ENCODE measurements at places on chromosomes 6 and 20.

DNA sequence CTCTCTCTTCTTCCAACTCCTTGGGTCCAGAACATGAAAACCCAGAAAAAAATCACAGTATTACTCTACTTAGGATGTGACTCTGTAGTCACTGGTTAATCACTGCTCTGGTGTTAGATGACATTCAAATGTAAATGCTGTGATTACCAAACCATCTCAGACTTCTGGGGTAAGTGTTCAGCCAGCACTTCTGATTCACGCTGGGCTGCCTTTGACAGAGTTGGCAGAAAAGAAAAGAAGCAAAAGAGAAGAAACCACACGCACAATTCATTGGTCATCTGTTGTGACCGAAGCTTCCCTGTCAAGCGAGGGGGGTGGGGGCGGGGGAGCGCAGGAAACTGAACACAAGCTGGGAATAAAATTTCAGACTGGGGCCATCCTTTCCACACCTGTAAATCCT, 82.7 kb downstream of the PSMG4 start:
- DNase-seq, result peak; percentile 73

- no peak for DNase-seq
Measured at GRCh38 chr20:51236421-51236820, 213.5 kb upstream of the KCNG1 start.

GRCh38 chr20:853406-853996, 20.0 kb downstream of the FAM110A start:
- DNase-seq, result no peak

DNA sequence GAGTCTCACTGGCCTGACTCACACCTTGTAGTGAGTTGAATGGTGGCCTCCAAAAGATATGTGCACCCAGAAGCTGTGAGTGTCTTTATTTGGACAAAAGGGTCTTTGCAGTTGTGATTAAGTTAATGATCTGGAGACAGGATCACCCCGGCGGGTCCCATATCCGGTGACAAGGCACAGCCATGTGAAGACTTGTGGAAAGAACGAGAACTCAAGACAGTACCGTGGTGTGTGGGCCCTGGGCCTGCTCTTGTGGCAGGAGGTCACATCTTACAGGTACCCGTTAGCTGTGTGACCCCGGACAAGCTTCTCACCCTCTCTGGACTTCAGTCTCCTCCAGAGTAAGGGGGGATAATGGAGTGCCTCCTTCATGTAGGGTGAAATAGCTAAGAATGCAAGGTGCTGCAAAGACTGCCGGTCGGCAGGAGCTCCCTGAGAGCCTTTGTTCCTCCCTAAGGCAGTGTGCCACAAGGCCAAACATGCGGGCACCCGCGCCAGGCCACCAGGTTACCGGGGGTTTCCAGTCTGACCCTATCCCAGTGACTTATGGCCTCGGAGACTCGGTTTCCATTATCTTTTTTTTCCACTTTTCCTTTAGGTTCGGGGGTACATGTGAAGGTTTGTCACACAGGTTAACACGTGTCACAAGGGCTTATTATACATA, 39.2 kb downstream of the CDH4 start:
- no peak for DNase-seq

GRCh38 chr6:110841266-110841665, 26.0 kb upstream of the CDK19 start:
- no peak for DNase-seq

DNA sequence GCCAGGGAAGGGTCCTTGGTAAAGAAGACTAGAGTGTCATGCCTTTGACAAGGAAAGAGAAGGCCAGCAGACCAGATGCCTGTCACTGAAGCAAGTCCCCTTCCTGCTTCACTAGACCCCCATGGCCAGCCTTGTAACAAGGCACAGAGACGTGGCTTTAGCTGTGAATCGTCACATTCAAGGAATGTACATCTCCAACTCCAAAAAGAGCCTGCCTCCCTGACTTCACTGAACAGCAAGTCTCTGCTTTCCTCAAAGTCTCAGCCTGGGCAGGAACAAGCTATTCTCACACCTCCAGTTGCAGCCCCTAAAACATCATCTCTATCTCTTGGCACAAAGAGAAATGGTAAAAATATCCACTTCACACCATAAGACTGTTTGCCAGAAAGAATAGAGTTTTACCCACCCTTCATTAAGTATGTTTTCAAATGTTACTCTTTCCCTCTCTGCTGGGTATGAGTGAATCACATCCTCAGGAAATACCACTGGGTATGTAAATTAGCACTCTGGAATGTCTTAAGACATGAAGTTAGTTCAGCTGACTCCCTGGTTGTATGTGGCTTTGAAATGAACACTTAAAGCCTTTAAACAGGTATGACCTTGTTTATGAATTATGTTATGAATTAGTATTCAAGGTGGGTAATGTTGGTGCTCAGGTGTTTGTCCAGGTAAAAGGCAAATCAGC, 46.4 kb upstream of the NT5E start:
- no peak for DNase-seq

GRCh38 chr20:50122763-50123162, 9.8 kb upstream of the UBE2V1 start:
- no peak for DNase-seq

GRCh38 chr6:95228636-95229035, 348.7 kb upstream of the MANEA start:
- no peak for DNase-seq

GRCh38 chr6:132650429-132650828, 8.6 kb downstream of the TAAR1 start:
- DNase-seq, result no peak

- peak; percentile 88 for DNase-seq
Measured at GRCh38 chr6:41683523-41684310, 45.4 kb downstream of the MDFI start.

DNA sequence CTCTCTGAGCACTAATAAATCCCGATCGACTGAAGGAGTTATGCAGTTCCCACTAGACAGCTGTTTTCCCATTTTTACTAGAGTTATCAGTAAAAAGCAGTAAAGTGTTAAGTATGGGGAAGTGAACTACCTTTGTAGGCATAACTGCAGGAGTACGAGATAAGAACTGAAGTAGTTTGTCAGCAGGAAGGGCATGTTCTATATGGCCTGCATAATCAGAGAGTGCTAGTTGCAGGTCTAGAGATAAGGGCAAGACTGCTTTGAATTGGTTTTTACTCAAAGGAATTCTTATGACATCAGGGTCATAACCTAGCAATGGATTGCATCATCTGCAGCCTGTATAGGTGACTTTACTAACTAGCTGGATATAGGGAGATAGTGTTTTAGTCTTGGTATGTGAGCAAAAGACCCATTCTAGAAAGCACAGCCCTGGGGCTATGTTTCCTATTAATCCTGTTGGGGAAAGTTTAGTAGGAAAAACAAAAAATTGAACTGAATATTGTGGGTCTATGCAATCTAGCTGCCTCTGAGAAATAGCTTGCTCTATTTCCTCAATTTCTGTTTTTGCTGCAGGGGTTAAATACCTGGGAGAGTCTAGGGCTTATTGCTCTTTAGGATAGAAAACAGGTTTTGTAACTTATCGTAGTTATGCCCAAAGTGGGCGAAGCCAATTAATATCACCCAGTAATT, 22.6 kb upstream of the CRISP1 start:
- no peak for DNase-seq

DNA sequence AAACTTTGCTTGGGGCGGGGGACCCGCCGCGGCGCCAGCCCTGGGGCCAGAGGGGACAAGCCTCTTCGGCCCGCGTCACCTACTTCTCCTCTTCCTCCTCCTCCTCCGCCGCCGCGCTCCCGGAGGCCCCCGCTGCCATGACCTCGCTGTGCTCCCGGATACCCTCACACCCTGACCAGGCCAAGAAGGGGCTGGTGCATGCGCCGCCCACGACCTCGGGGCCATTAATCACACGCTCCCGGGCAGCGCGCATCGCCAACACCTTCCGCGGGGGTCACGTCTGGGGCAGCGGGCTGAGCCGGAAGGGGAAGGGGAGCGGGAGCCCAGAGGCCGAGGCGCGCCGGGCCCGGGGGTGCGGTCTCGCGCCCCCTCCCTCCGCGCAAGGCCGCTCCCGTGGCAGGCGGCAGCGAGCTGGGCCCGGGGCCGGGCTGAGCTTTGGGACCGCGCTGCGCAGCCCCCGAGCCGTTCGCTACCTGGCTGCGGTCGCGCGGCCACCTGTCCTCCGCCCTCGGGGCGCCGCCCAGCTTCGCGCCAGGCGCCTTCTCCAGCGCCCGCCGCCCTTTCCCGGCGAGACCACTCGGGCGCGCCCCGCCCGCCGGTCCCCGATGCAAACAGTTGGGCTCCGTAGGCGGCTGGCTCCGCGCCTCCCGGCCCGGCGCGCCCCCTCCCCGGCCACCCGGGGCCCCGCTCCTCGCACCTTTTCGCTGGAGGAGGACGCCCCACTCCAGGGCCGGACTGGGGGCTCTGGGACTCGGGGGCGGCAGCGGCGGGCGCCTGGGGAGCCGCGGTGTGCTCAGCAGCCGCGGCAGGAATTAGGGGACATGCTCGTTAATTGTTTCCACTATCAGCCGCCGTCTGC, 575 bp upstream of the CNR1 start:
- peak; percentile 37 for DNase-seq

DNA sequence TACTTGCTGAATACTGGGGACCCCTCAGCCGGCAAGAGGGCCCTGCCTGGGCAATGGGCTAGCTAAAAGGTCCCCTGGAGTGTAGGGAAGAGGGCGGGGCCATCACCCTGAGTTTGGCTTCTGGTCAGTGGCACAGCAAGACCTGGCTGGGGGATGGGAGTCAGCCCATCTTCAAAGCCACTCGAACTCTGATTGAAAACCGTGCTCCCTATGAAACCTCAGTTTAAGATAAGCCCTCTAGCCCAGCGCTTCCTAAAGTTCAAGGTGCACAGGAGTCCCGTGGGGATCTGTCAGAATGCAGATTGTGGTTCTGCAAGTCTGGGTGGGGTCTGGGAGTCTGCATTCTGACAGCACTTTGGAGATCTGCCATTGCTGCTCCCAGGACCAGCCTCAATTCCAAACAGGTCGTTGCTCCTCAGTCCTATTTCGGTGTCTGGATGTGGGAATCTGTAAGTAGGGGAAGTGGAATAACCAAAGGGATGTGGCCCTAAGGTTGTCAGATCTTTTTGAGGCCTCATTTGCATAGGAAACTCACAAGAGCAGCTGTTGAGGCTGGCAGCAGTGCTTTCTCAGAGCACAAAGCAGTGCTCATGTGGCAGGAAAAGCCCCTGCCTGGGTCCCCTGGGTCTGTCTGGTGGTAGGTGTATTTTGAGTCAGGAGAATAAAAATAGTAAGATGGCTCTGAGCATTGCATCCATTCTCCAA, 85.3 kb upstream of the SCP2D1 start:
- DNase-seq, result no peak

GRCh38 chr20:34986311-34987287, 30.9 kb downstream of the MYH7B start:
- DNase-seq, result no peak

DNA sequence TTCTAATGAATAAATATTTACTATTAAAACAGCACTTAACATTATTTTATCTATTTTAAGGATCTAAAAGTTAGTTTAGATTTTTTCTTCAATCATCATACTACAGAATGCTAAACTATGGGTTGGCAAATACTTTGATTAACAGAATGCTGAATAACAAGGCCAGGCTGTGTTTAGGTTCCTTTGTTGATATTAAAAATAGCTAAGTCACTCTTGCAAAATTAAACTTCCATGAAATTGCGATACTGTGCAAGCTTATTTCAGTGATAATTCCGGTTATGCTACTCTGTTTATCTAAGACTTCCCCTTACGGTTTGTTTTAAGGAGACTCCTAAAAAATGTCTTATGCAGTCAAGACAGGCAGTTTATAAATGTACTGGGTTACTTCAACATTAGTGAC, 2.8 kb downstream of the RNF24 start:
- no peak for DNase-seq

GRCh38 chr6:149387779-149388512, 12.1 kb upstream of the SUMO4 start:
- no peak for DNase-seq

- DNase-seq, result no peak
Measured at GRCh38 chr6:134245706-134246105, 72.2 kb downstream of the SGK1 start.

- DNase-seq, result no peak
Measured at GRCh38 chr6:47278545-47278944, 31.2 kb downstream of the TNFRSF21 start.

DNA sequence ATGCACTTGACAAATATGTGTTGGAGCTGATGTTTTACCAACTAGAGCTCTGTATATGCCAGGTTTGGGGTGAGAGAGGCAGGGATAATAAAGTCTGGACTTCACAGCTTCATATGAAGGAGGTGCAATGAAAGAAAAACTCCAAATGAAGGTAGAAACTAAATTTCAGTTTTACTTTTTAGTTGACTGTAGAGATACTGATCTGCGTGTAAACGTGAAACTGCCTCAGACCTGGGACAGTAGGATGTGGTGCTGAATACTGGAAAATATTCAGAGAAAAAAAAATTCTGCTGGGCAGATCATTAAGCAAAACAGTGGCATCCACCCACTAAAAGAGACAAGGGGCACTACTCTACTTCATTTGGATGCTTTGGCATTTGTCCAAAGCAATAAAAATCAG, 94.5 kb downstream of the BACH2 start:
- no peak for DNase-seq

DNA sequence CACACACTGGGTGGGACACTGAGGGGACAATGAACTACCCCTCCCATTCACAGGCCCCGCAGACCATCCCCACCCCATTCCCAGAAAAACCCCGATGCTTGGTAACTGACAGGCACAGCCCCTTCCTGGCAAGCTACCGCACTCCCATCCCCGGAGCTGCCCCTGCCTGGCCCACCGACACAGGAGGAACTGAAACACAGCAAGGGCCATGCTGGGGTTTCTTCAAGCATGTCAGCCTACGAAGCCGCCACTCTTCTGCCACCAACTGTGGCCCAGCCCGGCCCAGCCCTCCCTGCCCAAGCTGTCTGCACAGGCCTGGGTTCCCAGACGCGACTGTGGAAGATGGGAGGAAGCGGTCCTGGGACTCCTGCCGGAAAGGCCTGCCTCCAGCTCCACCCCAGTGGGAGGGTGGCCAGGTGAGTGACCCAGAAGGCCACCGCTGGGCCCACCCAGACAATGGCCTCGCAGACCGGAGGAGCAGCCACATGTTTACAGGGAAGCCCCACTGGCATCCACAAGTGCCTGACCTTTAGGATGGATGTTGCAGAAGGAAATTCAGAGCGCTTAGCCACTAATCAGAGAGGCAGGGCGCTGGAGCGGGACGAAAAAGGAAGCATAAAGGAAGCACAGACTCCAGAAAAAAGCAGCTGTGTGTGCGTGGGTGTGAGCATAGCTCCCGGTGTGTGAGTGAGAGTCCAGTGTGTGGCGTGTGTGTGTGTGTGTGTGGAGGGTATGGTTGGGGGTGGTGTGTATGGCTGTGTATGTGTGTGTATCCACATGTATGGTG, 91.6 kb downstream of the PRND start:
- DNase-seq, result no peak

DNA sequence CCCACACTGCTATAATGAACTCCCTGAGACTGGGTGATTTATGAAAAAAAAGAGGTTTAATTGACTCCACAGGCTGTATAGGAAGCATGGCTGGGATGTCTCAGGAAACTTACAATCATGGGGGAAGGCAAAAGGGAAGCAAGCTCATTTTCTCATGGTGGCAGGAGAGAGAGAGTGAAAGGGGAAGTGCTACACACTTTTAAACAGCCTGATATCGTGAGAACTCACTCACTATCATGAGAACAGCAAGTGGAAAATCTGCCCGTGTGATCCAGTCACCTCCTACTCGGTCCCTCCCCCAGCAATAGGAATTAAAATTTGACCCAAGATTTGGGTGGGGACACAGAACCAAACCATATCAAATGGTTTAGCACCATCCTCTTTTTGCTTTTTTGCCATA, 116.6 kb upstream of the CEP162 start:
- no peak for DNase-seq

Data from aorta (tissue), 5 donors.